Mesenchymal stem cell (in vitro differentiated cells and primary cell): ENCODE measurements at places on chromosomes 5 and 9.

DNA sequence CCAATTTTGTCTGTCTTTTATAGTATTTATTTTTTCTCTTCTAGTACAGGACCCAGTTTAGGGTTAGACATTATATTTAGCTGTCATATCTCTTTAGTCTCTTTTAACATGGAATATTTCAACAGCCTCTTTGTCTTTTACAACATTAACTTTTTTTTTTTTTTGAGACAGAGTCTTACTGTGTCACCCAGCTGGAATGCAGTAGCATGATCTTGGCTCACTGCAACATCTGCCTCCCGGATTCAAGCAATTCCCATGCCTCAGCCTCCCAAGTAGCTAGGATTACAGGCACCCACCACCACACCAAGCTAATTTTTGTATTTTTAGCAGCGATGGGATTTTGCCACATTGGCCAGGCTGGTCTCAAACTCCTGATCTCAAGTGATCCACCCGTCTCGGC is 90.1 kb downstream of the ADAMTS6 start:
- H3K36me3 ChIP-seq: no peaks in the 10 kb centered on the region
- H3K4me3 ChIP-seq: no peak overlapping the region
- no peak overlapping the region for H3K27ac ChIP-seq
- H3K4me1 ChIP-seq: peaks cover 1% of the 10 kb centered on the region
- no peaks in the 10 kb centered on the region for H3K27me3 ChIP-seq
- no peak for DNase-seq

- no peak overlapping the region for H3K4me3 ChIP-seq
- H3K27me3 ChIP-seq: no peaks in the 10 kb centered on the region
- no peaks in the 10 kb centered on the region for H3K36me3 ChIP-seq
- no peaks in the 10 kb centered on the region for H3K4me1 ChIP-seq
- DNase-seq: no peak
Measured at GRCh38 chr9:37632479-37632878, 18.3 kb upstream of the FRMPD1 start.

GRCh38 chr5:142186857-142187594 is 78.4 kb downstream of the NDFIP1 start:
- H3K4me3 ChIP-seq: no peak overlapping the region
- peak; percentile 18 for DNase-seq
- H3K4me1 ChIP-seq: peaks cover 3% of the 10 kb centered on the region
- peaks cover 2% of the 10 kb centered on the region for H3K27me3 ChIP-seq

DNA sequence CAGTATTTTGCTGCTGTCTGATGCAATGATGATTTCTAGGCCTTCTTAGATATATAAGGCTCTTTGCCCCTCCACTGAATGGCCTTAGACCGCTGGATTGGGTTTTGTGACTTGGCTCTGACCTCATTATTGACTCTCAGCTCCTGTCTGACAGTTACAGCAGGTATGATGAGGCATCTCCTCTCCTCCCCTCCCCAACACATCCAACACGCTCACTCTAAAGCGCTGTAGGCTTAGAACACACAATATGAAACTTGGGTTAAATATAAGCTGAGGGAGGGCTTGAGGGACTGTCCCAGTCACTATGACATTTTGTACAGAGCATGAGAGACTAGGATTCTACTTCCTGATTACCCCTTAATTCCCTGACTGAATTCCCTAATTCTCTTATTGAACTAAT is 18.8 kb upstream of the CER1 start:
- H3K36me3 ChIP-seq: no peaks in the 10 kb centered on the region
- H3K4me1 ChIP-seq: no peaks in the 10 kb centered on the region
- no peak overlapping the region for H3K27ac ChIP-seq

GRCh38 chr5:63961598-63962161 is 565 bp downstream of the HTR1A start:
- H3K4me1 ChIP-seq: peaks cover 12% of the 10 kb centered on the region
- no peak overlapping the region for H3K4me3 ChIP-seq
- no peaks in the 10 kb centered on the region for H3K36me3 ChIP-seq
- H3K27ac ChIP-seq: no peak overlapping the region
- peaks cover 45% of the 10 kb centered on the region for H3K27me3 ChIP-seq

- H3K27me3 ChIP-seq: no peaks in the 10 kb centered on the region
- DNase-seq: no peak
- no peaks in the 10 kb centered on the region for H3K4me1 ChIP-seq
- no peak overlapping the region for H3K27ac ChIP-seq
Measured at GRCh38 chr9:72415163-72415562, 50.2 kb upstream of the ZFAND5 start.

- no peak overlapping the region for H3K27ac ChIP-seq
- H3K4me1 ChIP-seq: peaks cover 11% of the 10 kb centered on the region
- DNase-seq: no peak
- no peaks in the 10 kb centered on the region for H3K27me3 ChIP-seq
- peak overlapping the region; percentile 44 for H3K4me3 ChIP-seq
Measured at GRCh38 chr9:91428436-91428835, 4.8 kb upstream of the NFIL3 start.

GRCh38 chr9:80839821-80840675 is 849.3 kb downstream of the TLE1 start:
- H3K36me3 ChIP-seq: no peaks in the 10 kb centered on the region
- H3K4me3 ChIP-seq: no peak overlapping the region
- no peaks in the 10 kb centered on the region for H3K4me1 ChIP-seq
- H3K27ac ChIP-seq: no peak overlapping the region
- DNase-seq: no peak

DNA sequence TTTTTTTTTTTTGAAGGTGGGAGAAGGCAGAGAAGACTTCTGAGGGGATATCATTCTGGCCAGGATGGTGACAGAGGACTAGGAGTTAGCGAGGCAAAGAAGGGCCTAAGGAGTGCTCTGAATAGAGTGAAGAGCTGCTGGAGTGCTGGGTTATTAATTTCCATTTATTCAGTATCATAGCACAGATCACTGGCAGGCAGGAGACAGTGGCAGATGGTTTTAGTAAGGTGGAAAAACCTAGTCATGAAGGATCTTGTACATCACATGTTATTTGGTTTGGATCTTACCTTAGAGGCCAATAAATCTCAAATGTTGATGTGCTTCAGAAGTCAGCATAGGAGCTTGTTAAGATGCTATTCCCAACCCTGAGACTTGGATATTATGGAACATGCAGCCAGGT is 165.5 kb downstream of the TTLL11 start:
- no peaks in the 10 kb centered on the region for H3K36me3 ChIP-seq
- DNase-seq: no peak
- H3K27ac ChIP-seq: no peak overlapping the region
- no peaks in the 10 kb centered on the region for H3K27me3 ChIP-seq

DNA sequence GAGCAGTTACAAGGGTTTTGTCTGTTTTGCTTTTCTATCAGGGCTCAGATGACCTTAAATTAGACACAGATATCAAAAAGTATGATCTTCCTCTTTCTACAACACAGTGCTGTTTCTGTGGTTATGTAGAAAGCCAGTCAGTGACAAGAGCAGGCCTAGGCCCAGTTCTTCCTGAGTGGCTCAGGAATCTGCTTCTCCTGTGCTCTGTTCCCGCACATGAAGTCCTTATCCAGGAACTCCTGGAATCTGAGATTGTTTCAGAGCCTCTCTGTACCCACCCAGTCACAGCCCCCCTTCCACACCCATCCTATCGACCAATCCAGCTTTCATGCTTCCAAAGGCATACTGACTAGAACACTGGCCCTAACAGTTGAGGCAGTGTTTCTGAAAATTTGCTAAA is 40.4 kb upstream of the SMU1 start:
- peaks cover 29% of the 10 kb centered on the region for H3K36me3 ChIP-seq
- no peak overlapping the region for H3K27ac ChIP-seq
- no peak for DNase-seq
- no peak overlapping the region for H3K4me3 ChIP-seq

GRCh38 chr5:66558560-66558959 is 37.6 kb upstream of the MAST4 start:
- no peak overlapping the region for H3K27ac ChIP-seq
- H3K27me3 ChIP-seq: peaks cover 10% of the 10 kb centered on the region
- no peaks in the 10 kb centered on the region for H3K4me1 ChIP-seq
- peak; percentile 5 for DNase-seq

DNA sequence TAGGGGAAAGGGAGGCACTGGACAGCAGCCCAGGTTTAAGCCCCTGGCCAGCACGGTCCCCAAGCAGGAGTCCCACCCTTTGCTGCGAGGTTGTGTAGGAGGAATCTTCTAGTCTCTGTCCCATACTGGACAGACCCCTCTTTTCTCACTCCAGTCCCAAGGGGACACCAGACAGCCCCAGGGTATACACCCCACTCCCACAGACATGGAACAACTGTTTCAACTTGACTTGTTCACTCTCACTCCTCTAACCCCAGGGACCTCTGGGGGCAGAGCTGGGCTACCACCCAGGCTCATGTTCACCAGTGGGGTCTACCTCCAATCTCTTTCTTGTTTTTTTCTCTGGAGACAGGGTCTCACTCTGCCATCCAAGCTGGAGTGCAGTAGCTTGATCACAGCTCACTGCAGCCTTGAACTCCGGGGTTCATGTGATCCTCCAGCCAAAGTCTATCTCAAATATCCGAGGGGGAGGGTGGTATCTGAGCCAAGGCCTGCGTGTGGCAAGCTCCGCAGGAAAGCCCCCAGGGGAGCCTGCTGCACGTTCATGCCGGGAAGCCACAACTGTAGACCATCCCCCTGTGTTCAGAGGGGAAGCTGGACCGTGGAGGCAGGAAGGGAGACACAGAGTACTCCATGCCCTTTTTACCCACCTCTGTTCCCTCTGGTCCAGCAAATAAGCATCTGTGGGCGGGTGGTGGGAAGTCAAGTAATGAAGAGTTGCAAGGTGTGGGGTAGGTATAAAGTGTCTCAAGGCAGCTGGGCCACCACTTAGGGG is 1.8 kb downstream of the PTGES2 start:
- H3K36me3 ChIP-seq: peaks cover 48% of the 10 kb centered on the region
- peaks cover 27% of the 10 kb centered on the region for H3K4me1 ChIP-seq
- no peaks in the 10 kb centered on the region for H3K27me3 ChIP-seq
- no peak for DNase-seq
- no peak overlapping the region for H3K4me3 ChIP-seq

GRCh38 chr5:38925154-38925925 is 79.5 kb downstream of the OSMR start:
- H3K4me3 ChIP-seq: no peak overlapping the region
- peaks cover 97% of the 10 kb centered on the region for H3K36me3 ChIP-seq
- H3K27me3 ChIP-seq: no peaks in the 10 kb centered on the region
- H3K4me1 ChIP-seq: peaks cover 6% of the 10 kb centered on the region
- H3K27ac ChIP-seq: peak overlapping the region; percentile 71

- H3K36me3 ChIP-seq: no peaks in the 10 kb centered on the region
- H3K4me1 ChIP-seq: no peaks in the 10 kb centered on the region
- H3K27me3 ChIP-seq: no peaks in the 10 kb centered on the region
- H3K27ac ChIP-seq: no peak overlapping the region
- no peak overlapping the region for H3K4me3 ChIP-seq
Measured at GRCh38 chr9:75626860-75627259, 263.6 kb upstream of the PCSK5 start.

- no peak for DNase-seq
- H3K36me3 ChIP-seq: no peaks in the 10 kb centered on the region
- no peak overlapping the region for H3K27ac ChIP-seq
Measured at GRCh38 chr9:89666950-89667349, 62.1 kb downstream of the GADD45G start.

DNA sequence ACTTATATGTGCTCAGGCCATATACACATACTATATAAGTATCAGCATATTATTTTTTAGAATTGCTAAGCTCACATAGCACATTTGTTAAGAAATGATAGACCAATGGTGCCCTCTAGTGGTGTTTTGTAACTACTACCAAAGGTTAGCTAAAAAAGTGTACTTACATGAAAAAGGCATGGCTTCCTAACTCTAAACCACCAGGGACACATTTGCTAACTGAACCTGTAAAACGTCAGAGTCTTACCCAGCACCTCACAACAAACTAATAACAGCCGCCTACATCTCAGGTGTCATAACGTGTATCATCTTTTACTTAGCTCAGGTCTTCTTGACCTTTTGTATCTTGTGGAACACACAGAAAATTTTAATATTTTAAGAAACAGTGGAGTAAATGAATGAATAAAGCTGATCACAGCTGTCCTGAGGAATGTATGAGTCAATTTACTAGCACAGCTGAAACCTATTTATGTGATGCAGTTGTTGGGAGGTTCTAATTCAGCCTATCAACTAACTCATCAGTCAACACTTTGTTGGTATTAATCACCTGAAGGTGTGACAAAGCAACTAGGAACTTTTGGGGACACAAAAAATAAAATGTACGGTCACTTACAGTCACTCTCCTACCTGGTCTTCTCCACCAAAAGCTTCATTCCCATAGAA is 72.9 kb downstream of the BAAT start:
- H3K36me3 ChIP-seq: no peaks in the 10 kb centered on the region
- peaks cover 14% of the 10 kb centered on the region for H3K27me3 ChIP-seq
- no peak overlapping the region for H3K4me3 ChIP-seq
- no peak overlapping the region for H3K27ac ChIP-seq
- H3K4me1 ChIP-seq: no peaks in the 10 kb centered on the region

GRCh38 chr5:64292611-64293215 is 127.1 kb downstream of the RNF180 start:
- H3K36me3 ChIP-seq: no peaks in the 10 kb centered on the region
- peaks cover 11% of the 10 kb centered on the region for H3K4me1 ChIP-seq
- H3K27me3 ChIP-seq: no peaks in the 10 kb centered on the region
- H3K4me3 ChIP-seq: no peak overlapping the region

DNA sequence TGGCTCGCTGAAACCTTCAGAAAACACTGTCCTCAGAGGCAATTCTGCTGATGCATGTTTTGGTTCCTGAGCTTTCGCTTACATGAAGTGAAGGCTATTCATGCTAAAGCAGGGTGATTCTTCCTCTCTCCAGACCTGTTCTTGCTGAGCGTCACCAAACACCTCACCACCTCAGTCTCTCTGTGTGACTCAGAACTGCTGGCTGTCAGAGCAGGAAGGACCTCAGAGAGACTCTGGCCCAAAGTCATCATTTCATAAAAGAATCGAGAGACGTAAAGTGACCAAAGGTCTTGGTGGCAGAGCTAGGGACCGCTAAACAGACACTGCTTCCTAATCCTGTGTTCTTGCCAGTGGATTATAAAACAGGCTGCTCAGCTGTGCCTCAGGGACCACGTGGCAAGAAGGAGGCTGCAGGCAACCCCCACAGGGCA is 73.8 kb downstream of the LHFPL2 start:
- H3K27ac ChIP-seq: no peak overlapping the region
- H3K4me3 ChIP-seq: no peak overlapping the region
- DNase-seq: no peak
- H3K27me3 ChIP-seq: no peaks in the 10 kb centered on the region
- H3K36me3 ChIP-seq: no peaks in the 10 kb centered on the region

DNA sequence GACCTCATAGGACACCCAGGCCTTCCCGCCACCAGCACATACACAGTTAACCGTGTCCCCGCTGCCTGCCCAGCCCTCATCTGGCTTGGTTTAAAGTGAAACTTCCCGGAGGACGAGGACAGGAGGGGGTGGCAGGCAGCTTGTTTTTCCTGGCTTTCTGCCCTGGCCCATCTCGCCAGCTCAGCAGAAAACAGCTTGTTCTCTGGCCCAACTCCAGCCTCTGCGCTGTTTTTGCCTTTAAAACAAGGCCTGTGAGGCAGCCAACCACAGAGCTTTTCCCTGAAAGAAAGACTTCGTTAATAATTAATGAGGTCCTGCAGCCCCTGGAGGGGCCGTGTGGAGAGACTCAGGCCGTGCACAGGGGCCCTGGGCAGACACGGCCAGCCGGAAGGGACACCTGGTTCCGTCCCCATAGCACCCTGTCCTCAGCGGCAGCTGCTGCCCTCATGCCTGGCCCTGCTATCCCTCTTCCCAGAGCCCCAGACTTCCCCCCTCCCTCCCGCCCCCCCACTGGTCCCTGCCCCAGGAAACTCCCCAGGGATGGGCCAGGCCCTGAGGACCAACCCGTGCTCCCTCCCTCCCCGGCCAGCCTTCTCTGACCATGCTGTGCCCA is 108.7 kb downstream of the RXRA start:
- DNase-seq: peak; percentile 95
- peaks cover 41% of the 10 kb centered on the region for H3K36me3 ChIP-seq
- H3K27me3 ChIP-seq: no peaks in the 10 kb centered on the region
- no peak overlapping the region for H3K4me3 ChIP-seq
- peak overlapping the region; percentile 88 for H3K27ac ChIP-seq
- H3K4me1 ChIP-seq: peaks cover 53% of the 10 kb centered on the region
